ENCODE measurements at places on chromosomes 2 and 18.

DNA sequence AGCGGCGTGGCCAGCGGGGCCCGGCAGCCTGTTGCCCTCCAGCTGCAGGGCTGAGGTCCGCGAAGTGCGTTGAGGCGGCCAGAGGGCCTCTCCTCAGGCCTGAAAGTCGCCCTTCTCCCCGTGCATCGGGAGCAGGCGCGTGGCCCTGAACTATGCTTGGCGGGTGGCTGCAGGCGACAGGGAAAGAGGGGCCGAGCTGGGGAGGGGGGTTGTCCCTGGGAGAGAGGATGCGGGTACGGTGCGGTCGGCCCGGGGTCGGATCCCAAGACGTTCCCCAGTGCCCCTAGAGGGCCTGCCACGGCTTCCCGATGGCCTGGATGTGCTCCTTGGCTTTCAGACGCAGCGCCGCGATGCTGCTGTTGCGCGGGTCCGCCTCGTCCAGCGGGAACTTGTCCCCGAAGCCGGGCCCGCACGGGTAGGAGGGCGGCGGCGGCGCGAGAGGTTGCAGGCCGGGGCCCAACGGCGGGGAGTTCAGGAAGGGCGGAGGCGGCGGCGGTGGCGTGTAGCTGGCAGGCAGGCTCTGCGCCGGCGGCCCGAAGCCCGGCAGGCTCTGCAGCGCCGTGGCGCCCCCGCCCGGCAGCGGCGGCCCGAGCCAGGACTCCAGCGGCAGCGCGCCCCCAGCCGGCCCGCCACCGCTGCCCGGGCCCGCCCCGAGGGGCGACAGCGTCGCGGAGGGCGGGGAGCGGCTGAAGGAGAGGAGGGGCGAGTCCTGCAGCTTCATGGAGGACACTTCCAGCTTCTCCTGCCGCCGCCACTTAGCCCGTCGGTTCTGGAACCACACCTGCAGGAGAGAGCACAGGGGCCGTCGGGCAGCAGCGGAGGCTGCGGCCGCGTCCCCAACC, 4.3 kb downstream of the RAX start:
- DNase-seq = no peak

DNA sequence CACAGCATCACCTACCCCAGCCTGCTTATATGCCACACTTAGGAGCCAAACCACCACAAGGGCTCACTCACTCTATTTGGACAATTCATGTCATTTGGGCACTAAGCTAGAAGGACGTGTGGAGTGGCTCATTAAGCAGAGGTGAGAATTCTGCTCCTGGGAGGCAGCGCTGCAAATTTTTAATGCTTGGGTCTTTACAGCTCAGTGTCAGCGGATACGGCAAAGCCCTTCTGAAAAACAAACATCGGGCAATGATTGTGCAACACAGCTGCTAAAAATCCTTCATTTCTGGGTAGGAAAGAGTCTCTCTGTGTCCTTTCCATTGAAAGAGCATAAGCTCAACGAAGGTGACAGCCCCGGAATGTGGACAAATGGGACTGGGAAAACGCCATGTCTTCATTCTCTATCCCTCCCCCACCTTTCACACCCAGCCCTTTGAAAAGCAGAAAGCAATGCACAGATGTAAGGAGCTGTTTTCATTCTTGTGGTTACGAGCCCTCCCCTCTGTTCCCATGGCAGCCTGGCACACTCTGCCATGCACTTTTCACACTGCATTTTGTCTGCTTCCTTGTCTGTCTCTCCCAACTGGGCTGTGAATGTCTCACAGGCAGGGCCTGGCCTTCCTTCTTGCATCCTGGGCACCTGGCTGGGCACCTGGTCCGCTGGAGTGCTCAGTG, 16.0 kb downstream of the TMEM177 start:
- DNase-seq = no peak

DNA sequence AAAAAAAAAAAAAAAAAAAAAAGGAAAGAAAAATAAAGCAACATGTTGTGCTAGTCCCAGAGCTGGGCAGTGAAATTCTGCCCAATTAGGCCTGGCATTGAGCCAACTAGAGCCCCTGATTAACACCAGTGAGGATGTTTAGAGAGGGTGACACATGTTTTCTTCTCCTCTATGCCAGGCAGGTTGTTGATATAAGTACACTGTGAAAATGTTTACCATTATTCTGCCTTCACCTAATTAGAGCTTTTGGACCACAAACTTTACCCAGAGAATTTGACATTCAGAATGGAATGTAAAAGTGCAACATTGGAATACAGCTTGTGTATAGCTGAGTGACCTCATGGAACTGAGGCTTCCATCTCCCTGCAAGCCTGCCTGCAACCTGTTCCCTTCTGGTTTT, 95.9 kb upstream of the MSH2 start:
- DNase-seq = no peak

DNA sequence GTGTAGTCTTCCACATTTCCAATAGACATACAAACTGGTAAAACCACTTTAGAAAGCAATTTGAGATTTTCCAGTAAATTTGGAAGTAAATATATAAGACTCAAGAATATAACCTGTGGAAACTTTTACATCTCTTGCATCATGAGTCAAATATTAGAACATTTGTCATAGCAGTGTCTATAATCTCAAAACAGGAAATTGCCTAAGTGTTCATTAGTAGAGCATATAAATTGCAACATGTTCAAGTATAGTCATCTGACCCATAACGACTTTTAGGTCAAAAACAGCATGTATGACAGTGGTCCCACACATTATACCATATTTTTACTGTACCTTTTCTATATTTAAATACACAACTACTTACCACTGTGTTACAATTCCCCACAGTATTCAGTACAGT, 555.9 kb upstream of the VRK2 start:
- DNase-seq = no peak

- DNase-seq = no peak
Measured at GRCh38 chr2:39954346-39954745, 175.3 kb upstream of the THUMPD2 start.

- DNase-seq = no peak
Measured at GRCh38 chr18:51611326-51611725, 413.8 kb upstream of the MEX3C start.

GRCh38 chr2:17877811-17878280, 621 bp upstream of the KCNS3 start:
- DNase-seq = no peak

DNA sequence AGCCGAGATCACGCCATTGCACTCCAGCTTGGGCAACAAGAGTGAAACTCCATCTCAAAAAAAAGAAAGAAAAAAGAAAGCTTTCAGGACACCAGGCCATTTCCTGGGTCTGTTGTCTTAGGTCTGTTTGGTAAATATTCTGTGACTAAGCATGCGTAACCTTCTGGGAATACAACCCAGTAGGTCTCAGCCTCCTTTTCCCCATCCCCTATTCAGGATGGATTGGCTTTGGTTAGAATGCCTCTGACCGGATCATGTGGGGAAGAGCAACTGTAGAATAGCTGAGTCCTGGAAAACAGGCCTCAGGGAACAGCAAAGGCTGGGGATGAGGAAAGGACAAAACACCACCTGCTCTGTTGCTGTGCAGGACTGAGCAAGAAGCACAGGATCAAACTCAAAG, 1.6 kb upstream of the PDCL3 start:
- DNase-seq = no peak

- no peak for DNase-seq
Measured at GRCh38 chr2:195604706-195605105, 52.3 kb upstream of the SLC39A10 start.

- no peak for DNase-seq
Measured at GRCh38 chr2:150538651-150539201, 51.3 kb upstream of the RND3 start.

- DNase-seq = no peak
Measured at GRCh38 chr2:172722481-172722880, 13.2 kb upstream of the RAPGEF4 start.

DNA sequence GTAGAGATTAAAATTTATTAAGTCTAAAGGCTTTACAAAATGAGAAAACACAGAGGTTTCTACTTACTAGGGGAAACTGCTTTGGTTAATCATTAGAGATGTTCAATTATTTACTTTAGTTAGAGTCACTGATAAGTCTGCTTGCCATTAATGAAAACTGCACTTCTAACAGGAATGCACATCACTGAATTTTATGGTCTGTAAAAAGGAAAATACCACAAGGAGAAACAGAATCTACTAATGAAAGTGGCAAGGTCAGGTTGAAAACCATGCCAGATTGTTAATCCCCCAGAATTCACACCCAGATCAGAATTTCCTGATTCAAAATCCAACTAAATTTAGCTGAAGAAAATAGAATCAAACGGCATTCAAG, 90.5 kb upstream of the GRB14 start:
- no peak for DNase-seq

DNA sequence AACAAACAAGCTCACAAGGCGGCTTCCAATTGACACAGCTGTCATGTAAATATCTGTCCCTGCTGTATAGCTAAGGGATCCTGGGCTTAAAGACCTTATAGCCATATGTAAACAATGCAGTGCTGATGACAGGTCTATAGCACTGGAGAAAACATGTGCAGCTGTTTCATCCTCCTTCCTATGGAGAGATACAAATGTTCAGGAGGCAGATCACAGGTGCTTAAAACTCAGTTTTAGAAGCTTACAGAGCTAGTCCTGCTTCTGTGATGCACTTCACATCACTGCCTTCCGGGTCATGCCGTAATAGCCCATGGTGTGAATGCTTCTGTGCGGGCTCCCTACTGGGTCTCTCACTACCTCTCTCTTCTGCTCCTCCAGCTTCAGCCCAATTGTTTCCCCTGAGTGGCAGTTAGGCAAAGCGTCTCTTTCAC, 262.4 kb upstream of the CHST9 start:
- DNase-seq = peak; percentile 46

DNA sequence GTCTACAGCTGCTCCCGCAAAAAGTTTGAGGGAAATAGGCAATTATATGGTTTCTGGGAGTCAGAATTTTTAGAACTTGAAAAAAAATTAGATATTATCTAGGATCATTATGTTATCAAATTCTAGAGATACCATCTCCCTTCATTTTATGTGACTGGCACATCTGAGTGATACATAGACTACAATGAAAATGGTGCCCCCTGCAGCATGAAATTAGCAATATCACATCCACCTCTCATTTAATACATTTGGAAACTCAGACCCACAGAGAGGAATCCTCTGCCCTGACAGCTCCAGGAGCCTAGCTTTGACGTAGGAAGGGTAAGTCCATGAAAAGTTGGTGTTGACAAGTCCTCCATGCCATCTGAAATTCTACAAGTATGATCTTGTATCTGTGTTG, 381.6 kb downstream of the SUCLG1 start:
- DNase-seq = no peak

DNA sequence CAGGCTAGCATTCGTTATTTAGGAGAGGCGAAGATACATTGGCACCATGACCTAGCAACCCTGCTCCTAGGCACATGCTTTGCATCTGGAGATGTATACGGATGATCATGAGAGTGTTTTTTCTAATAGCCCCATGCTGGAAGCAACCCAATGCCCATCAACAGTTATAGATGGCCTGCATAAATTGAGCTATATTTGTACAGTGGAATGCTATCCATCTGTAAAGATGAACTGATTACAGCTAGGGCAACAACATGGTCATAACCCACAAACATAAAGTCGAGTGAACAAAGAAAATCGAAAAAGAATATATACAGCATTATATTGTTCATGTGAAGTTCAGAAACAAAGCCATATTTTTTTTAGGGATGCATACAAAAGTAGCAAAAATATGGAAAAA, 20.6 kb upstream of the CHRNA1 start:
- no peak for DNase-seq

DNA sequence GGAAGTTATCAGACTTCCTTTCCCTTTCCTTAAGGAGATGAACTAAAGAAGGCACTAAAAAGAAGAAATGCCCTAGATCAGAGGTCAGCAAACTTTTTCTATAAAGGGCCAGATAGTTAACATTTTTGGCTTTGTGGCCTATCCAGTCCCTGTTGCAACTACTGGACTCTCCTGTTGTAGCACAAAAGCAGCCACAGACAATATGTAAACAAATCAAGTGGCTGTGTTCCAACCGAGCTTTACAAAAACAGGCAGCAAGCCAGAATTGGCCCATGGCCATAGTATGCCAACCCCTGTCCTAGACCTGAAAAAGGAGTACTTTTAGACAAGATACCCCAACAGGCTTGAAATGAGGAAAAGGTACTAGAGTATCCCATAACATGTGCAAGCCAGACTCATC, 10.9 kb downstream of the NHEJ1 start:
- DNase-seq = no peak

GRCh38 chr2:86453836-86454235, 12.7 kb downstream of the KDM3A start:
- DNase-seq = no peak

DNA sequence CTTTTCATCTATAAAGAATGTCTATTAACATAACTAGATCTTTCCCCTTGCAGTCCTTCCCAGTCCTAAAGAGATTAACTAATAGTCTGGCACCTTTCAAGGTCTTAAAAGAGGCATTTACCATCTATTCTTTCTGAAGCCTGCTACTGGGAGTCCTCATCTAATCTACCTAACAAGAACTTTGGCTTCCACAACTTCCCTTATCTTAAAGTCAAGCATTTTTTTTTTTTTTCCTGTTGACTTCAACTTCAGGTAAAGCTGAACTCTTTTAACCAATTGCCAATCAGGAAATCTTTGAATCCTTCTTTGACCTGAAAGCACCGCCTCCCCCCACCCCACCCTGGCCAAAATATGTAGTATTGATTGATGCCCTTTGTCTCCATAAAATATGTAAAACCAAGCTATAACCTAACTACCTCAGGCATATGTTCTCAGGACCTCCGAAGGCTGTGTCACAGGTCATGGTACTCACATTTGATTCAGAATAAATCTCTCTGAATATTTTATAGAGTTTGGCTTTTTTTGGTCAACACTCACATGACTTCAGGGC, 168.6 kb downstream of the PTPRM start:
- DNase-seq = no peak
